ENCODE measurements at places on chromosomes 4 and X.

GRCh38 chr4:83109480-83110222 lies 4.9 kb downstream of the PLAC8 start:
- no peak for DNase-seq

- no peak for DNase-seq
These were observed 7.8 kb downstream of the YTHDC1 start for GRCh38 chr4:68342134-68342533.

- DNase-seq: no peak
These were observed at the start of gene ATOH1 for GRCh38 chr4:93828332-93828994. Gene ATOH1, plus strand, starts transcription at chr4:93828753. Its CDS starts 174 bp downstream, at chr4:93828927.

DNA sequence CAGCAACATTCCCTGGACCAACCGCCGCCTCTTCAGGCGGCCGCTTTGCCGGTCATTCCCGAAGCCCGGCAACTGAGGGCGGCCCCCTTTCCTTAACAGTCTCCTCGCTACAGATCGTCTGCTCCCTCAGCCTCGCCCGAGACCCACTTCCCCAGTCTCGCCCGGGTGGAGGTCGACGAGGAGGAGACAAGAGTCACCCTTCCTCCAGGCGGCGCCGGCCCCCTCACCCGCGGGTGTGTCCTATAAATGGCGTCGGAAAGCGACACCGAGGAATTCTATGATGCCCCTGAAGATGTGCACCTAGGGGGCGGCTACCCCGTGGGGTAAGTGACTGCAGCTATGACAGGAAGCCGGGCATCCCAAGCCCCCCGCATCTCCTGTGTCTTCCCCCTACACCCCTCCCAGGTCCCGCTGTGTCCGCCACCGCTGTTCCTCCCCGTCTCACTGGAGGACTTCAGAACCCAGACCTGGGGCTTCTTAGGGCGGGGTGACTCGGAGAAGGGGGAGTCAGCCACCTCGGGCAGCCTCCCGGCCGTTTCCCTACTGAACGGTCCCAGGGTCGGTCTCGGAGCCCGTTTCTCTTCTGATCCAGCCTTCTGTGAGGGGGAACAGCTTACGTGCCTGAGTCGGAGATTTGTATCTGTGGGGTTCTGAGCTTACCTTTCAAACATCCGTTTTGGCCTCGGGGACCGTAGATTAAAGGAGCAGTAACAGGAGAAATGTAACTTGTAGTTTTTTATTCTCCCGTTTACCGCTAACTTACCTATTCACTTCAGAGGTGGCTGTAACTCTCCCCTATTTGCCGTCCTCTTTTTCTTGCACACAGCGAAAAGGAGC lies 570 bp downstream of the WDR44 start:
- DNase-seq: no peak

DNA sequence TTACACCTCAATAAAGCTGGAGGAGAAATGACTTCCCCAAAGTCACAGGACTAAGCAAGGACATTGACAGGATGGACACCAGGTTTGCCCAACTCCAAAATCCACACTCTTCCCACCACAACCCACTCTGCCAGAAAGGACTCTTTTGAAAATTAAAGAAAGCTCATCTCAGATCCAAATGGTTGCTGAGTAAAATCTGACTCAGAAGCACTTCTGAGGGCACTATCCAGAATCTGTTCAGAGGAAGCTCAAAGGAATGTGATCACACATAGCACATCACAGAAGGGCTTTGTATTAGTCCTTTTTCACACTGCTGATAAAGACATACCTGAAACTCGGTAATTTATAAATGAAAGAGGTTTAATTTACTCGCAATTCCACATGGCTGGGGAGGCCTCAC lies 155.5 kb downstream of the RAB28 start:
- no peak for DNase-seq

- DNase-seq: no peak
These were observed 47.6 kb downstream of the ANOS1 start for GRCh38 chrX:8684201-8684965.

DNA sequence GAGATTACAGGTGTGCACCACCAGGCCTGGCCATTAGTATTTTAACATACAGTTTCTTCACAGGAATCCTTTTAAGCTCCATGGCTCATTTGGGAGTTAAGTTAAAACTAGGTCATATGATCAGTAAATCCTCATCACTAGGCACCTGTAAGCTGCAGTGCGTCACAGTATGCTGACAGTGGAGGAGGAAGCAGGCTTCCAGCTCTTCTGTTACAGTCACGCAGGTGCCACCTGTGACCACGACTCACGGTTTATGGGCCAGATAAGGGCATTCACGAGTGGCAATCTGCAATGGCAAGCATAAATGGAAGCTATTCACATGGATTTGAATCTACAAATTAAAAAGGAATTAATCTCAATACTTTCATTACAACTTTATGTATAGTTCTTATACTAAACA lies 129.4 kb upstream of the BCOR start:
- no peak for DNase-seq

GRCh38 chrX:4663085-4663484 lies 949.6 kb upstream of the PRKX start:
- no peak for DNase-seq

- DNase-seq: no peak
These were observed 6.3 kb downstream of the MAGED1 start for GRCh38 chrX:51899741-51900140.

DNA sequence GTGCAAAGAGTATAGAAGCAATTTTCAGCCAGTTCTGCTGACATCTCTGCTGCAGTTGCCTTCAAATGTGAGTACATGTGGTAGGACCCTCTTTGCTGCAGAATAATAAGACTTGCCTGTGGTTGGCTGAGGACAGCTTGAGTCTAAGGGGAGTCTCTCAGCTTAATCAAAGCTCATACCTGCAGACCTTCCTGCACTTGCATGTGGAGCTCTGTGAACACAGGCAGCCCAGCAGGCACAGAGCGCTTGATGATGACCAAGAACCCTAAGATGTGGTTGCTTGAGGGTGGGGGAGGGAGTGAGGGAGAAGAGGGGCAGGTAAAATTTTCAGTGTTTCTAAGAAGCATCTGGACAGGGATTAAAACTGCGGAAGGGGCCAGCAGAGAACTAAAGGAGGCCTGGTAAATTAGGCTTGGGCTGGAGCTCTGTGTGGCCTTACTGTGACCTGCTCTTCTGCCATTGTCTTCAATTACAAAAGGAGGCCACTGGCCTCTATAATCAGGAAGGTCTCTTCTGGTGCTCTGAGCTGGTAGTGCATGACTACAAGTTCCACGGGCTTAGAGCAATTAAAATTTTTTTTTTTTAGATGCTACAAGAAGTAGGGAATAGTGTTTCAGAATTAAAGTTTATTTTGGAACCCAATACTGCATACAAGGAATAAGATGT lies 59.9 kb upstream of the CHRNA9 start:
- no peak for DNase-seq

DNA sequence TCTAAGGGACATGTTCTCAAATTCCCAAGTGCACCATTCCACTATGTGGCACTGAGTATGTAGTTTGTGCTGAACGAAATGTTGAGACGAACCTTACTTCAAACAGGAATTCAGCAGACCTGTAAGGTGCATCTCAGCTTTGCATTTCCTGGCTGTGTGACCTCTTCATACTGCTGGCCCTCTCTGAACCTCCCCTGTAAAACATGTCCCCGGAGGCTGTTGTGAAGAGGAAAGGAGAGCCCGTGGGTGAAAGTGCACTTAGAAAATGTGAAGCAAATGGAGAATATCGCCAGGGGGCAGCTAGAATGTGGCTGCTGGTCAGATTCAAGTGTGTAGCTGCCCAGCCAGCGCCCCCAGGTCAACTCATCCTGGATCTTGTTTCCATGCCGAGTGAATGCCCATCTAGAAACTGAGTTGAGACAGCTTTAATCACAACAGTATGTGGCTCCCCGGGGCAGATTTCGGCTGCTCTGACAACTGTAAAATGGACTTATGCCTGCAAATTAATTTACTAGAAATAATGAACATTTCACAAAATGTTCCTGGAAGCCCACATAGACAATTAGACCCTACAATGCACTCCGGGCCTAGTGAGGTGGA lies 263.3 kb downstream of the EVC2 start:
- DNase-seq: no peak

- DNase-seq: no peak
These were observed 45.0 kb downstream of the SLC2A9 start for GRCh38 chr4:9976293-9976692.

DNA sequence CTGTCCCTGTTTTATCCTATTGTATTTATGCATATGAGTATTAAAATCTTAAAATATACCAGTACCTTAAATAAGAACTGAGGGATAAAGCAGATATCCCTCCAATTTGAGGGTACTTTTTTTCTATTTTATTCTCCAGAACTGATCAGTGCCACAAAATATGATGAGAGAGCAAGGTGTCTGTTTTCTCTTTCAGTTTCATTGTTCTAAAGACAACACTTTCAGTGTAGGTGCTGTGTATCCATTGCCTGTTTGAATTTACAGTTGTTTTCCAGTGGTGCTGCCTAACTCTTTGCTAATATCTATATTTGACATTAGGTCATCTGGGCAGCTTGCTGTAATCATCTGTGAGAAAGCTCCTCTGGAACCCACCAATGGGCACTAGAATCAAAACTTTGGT lies 394.7 kb downstream of the IL1RAPL1 start:
- no peak for DNase-seq

DNA sequence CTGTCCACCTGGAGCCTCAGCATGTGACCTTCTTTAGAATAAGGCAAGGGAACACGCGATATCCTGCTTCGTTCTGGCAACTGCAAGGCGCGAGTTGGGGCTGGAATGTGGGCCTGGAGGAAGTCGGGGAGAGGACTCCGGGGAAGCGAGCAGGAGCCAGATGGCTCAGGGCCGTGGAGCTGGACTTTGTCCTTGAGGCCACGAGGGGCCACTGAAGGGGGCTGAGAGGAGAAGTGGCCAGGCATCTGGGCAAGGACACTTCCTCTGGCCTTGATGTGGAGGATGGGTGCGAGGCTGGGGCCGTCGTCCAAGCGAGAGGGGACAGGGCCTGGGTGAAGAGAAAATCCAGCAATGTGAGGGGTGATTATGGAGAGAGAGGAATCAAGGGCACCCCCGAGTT lies 12.2 kb upstream of the DUSP9 start:
- DNase-seq: no peak

DNA sequence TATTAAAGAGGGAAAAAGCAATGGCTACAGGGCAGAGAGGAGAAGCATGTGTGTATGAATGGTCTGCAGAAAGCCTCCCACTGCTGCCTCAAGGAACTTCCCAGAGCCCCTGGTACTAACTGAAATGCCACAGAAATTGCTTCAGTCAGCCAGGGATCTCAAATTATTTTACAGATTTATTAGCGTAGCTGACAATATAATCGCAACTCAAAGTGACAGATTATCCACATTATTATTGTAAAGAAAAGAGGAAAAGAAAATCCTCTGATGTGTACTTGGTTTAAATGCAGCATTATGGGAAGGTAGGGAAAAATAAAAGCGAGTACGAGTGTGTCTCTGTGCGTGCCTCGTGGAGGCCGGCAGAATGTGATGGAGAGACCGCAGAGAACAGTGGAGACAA lies 202.7 kb downstream of the DCLK2 start:
- DNase-seq: no peak

- DNase-seq: no peak
These were observed 224.9 kb downstream of the KIT start for GRCh38 chr4:54882616-54883015.

DNA sequence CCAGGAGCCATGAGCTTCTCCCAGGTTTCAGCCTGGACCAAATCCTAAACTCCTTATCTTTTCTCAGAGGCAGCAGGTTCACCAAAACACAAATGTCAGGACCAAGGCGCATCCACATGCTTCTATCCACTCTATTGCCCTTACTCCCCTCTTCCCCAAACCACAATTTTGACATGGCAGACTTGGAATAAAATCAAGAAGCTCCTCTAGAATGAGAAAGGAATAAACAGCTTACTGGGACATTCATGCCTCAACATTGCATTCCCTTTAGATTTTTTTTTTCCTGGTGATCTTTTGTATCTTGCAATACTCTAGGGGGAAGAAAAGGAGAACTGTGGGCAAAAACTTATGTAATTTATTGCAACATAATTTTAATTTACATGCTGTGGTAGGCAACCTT lies 119.1 kb downstream of the TSPAN5 start:
- no peak for DNase-seq

DNA sequence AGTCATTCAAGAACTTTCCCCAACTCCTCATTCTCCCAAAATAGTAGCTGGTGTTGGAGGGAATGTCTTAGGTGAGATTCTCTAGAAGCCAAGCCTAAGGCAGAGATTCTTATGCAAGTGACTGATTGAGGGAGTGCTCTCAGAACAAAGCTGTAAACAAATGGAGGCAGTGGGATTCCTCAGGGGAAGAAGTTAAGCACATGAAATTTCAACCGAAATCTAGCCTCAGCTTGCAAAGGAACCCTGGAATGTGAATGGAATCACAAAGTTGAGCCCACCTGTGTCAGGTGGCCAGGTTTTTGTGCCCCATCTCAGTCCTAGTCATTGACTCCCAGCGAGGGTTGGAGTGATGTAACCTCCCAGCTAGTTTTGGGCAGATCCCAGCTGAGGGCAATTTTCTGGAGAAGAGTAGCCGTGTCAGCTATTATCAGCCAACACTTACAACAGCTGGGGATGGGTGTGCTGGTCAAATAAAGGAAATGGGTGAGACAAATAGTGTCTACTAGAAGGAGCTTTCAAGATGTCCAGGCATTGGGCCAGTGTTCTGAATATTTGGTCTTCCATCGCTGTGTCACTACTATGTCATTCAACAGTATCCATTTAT lies 29.7 kb upstream of the FGF2 start:
- DNase-seq: no peak

GRCh38 chr4:144894573-144894972 lies 203.4 kb downstream of the ANAPC10 start:
- DNase-seq: peak; percentile 3

GRCh38 chrX:46637938-46638337 lies 64.4 kb downstream of the CHST7 start:
- no peak for DNase-seq

DNA sequence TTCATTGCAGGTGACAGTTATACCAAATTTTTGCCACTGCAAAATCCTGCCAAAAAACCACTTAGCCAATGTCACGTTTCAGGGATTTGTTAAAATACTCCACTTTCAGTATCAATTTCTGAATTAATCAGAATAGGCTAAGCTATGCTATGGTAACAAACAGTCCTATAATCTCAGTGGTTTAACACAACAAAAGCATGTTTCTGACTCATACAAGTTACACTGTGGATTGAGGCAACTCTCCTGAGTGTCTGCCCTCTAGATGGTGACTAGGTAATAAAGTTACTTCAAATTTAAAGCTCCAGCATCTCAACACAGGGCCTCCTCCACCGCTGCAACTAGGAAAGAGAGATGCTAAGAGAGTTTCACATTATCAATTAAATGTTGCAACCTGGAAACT lies 23.0 kb upstream of the RADX start:
- DNase-seq: no peak

DNA sequence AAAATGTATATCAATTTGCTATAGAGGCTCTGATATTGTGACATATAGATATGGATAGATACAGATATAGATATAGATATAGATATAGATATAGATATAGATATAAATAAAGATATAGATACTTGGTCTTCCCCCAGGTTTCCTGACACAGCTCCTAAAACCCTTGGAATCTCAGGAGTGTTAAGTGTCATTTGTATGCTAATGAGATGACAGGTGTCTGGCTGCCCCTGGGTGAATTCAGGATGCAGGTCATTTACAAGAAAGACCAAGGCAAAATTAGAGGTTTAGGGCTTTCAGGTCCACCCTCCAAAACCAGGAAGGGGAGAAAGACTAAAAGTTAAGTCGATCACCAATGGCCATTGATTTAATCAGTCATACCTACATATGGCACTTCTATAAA lies 1034.8 kb downstream of the PDHA2 start:
- DNase-seq: no peak

- no peak for DNase-seq
These were observed 7.4 kb upstream of the ADGRG2 start for GRCh38 chrX:19129694-19130093.

GRCh38 chrX:154084449-154085300 lies 12.8 kb downstream of the MECP2 start:
- DNase-seq: no peak

Measured in SIG-M5 (cell line).